Activated CD4-positive, alpha-beta T cell treated with anti-CD3 and anti-CD28 coated beads, Interleukin-2, amount 10 ng/mL, durations not matched to agents 7 days and 5 days (primary cell): ENCODE measurements at places on chromosomes 1 and 21. TPM values are rescaled to one million over a fixed set of nuclear protein-coding genes. Genes with fewer than 3 reads are reported as not detected.

The SGIP1 gene
- total RNA-seq, result not detected

The LMNA gene
- 38.3 TPM for total RNA-seq

The JAK1 gene
- total RNA-seq, result 198 TPM

The GPR161 gene
- 0.17 TPM for total RNA-seq

The KCNK2 gene
- total RNA-seq, result not detected

The OR2L8 gene
- total RNA-seq, result 0.29 TPM

The LCE1B gene
- not detected for total RNA-seq

The SPRR2E gene
- not detected for total RNA-seq

The MMP23B gene
- 2.3 TPM for total RNA-seq

The OR2AK2 gene
- not detected for total RNA-seq

The KIF17 gene
- total RNA-seq, result not detected

The ANKRD65 gene
- not detected for total RNA-seq

The KRTAP25-1 gene
- not detected for total RNA-seq

The MMEL1 gene
- total RNA-seq, result 3.5 TPM

The ITGB2 gene
- 500 TPM for total RNA-seq

The CKS1B gene
- total RNA-seq, result 147 TPM

The FCRL4 gene
- total RNA-seq, result not detected

The XKR8 gene
- 7.8 TPM for total RNA-seq

The OR2M3 gene
- not detected for total RNA-seq

The AMPD1 gene
- not detected for total RNA-seq

The ARV1 gene
- total RNA-seq, result 17.7 TPM

The UMODL1 gene
- total RNA-seq, result 0.21 TPM

The CD244 gene
- total RNA-seq, result 1.8 TPM

The ANGPTL3 gene
- total RNA-seq, result not detected

The HSF2BP gene
- 0.72 TPM for total RNA-seq

The DMBX1 gene
- total RNA-seq, result not detected

The PTPN14 gene
- 0.32 TPM for total RNA-seq

The GRIK1 gene
- not detected for total RNA-seq

The APOBEC4 gene
- not detected for total RNA-seq

The SERINC2 gene
- not detected for total RNA-seq

The SLC22A15 gene
- total RNA-seq, result 0.81 TPM

The USH2A gene
- total RNA-seq, result not detected

The PHACTR4 gene
- 29.0 TPM for total RNA-seq

The TPTE gene
- not detected for total RNA-seq
